ENCODE measurements at places on chromosomes 12 and 14.

- DNase-seq, result no peak
Measured at GRCh38 chr12:106090591-106091445, 47.9 kb downstream of the NUAK1 start.

DNA sequence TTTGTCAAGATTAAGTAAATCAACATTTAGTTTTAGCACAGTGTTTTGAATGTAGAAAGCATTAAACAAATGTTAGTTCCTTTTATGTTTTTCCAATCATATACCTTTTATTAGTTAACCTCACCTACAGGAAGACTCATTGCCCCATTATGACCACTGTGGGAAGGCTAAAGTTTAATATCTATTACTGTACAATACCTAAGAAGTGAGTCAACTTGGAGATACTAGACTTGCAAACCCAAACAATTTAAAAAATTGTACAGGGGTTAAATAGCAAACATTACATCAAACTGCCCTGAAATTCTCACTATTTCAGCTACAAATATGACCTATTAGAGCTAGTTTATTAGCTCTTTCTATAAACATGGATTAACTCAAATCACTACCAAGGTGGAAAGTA is 8.6 kb upstream of the G2E3 start:
- DNase-seq, result no peak

- DNase-seq, result no peak
Measured at GRCh38 chr12:102567031-102567985, 86.9 kb upstream of the IGF1 start.

GRCh38 chr12:110091136-110091711 is 32.9 kb upstream of the IFT81 start:
- no peak for DNase-seq

- no peak for DNase-seq
Measured at GRCh38 chr12:110677206-110677911, 11.6 kb downstream of the HVCN1 start.

DNA sequence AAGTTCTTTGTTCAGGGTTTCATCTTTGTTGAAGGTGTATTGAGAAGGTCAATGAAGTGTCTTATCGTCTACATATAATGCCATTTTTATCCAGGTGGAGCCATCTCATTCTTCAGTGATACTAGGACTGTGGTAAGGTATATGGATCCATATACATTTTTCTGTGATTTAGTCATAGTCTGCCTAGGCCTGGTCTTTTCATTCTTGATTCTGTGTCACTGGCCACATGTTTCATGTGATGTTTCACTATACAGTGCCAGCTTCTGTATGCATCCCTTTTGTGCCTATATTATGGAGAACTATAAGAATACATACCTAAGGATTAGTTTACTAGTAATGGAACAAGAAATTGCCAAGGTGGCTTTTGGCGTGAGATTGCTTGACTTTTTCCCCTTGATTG is 40.5 kb downstream of the VEZT start:
- DNase-seq, result no peak

DNA sequence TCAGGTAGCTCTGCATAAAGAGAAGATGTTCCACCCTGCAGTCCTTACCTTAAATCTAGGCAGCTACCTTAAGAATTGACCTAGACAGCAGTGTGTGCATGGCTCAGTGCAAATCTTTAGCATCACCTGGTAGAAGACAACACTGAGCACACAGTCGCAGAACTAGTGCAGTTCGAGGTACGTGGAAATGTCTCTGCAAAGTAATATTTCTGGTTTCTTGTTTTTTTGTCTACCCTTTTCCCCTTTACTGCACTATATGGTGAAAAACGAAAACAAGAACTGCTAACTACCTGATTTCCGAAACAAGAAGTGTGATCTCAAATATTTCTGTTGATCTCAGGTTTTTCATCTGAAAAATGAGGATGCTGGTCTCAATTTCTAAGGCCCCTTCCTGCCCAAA is 82.5 kb downstream of the ETV6 start:
- DNase-seq, result no peak

- no peak for DNase-seq
Measured at GRCh38 chr12:124261885-124262284, 33.0 kb upstream of the RFLNA start.

DNA sequence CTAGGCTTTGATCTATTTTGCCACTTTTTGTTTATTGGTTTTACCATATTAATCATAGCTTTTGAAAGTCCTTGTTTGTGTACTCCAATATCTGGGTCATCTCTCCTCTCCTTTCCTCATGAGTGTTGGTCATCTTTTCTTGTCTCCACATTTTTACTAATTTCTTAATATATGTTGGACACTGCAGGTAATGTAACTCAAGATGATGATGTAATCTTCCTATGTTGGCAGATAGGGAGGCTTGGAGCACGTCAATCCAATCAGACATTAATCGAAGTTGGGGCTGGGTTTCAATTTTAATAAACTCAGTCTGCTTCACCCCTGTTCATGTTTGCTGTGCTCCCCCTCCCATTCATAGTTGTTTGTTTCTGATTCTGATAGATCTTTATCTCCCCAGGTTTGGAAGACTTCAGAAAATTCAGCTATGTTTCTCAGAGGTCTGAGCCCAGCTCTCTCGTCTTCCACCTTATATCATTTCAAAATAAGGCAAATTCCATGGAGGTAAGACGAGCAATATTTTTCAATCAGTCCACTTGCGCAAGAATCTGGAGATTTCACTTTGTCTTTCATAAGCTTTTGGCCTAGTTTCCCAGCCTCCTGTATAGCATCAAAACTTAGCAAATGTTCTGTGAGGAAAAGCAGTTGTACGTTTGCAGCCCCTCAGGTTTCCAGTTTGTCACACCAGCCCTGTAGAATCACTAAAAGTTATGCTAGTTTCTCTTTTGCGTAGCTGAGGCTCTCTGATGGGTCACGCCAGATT is 504.1 kb downstream of the TMTC2 start:
- no peak for DNase-seq

- no peak for DNase-seq
Measured at GRCh38 chr12:38350342-38351174, 34.0 kb downstream of the ALG10B start.

DNA sequence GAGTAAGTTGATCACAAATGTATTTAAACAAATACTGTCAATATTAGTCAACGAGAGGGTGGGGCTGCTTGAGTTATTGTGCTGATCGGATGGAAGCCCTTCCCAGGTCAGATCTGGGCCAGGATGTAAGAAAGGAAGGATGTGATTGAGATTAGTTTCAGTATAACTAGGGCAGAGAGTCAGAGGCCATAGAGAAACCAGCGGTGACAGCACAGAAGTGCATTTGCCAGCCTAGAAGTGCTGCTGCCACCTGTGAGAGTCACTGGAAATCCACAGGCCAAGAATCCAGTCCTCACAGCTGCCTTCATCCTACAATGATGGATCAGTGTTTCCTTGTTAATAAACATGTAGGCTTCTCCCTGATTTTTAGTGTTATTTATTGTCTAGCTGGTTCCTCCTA is 9.8 kb upstream of the FERMT2 start:
- DNase-seq, result no peak

DNA sequence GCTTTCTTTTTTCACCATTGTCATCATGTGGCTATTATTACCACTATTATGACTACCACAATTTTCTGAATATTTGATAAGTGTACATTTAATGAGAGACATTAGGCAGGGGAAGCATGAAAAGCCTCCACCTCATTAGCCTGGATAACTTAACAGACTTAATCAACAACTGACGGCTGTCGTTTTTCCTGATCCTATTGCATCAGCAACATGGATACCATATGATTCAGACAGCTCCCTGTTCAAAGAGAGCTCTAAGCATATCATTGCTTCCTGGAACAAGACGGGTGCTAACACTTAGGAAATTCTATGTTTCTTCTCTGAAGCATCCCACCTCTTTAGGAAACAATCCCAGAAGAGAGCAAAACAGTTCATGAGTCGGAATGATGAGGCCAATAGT is 765.2 kb downstream of the NOVA1 start:
- no peak for DNase-seq

DNA sequence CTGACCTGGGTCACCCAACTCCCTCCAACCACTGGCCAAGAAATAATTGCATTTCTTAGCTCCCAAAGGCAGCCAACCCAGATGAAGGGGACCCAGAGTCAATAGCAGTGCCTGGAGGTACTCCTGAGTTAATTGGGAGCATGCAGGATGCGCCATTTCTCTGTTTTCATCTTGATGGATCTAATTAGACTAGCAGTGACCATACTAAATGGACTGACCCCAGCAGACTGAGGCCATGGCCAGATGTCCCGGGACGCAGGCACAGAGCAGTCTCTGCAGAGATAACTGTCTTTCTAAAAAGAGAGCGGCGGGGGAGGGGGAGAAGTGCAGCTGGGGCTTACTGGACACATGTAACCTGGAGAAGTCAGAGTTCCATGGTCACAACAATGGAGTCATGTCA is 53.2 kb upstream of the CMKLR1 start:
- no peak for DNase-seq

GRCh38 chr12:116048879-116049278 is 228.6 kb downstream of the MED13L start:
- DNase-seq, result no peak

- DNase-seq, result no peak
Measured at GRCh38 chr12:125110641-125111360, 45.6 kb downstream of the AACS start.

GRCh38 chr12:29224572-29224971 is 75.5 kb downstream of the FAR2 start:
- DNase-seq, result no peak

DNA sequence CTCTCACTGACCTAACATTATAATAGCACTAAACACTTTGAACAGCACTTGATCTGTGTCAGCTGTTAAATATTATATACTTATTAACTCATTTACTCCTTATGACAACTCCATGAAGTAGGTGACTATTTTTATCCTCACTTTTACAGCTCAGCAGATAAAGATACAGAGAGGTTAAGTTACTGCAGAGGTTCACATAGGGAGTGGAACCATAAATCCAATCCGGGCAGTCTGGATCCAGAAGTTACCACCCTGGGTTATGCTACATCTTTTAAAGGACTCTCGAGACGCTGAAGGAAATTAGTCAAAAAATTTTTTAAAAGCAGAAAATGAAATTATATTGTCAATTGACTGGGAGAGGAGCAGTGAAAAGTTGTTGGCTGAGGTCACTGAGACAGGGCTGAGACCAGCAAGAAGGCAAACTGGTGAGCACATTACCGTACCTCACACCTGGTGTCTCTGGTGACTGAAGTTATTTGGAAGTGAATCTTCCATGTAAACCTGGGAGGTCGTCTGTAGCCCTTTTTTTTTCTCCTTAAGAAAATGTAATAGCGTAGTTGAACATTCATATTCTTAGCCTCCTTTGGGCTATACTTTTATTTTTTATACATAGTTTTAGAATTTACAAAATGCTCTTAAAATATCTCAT is 1.2 kb upstream of the RIMKLB start:
- DNase-seq, result no peak

DNA sequence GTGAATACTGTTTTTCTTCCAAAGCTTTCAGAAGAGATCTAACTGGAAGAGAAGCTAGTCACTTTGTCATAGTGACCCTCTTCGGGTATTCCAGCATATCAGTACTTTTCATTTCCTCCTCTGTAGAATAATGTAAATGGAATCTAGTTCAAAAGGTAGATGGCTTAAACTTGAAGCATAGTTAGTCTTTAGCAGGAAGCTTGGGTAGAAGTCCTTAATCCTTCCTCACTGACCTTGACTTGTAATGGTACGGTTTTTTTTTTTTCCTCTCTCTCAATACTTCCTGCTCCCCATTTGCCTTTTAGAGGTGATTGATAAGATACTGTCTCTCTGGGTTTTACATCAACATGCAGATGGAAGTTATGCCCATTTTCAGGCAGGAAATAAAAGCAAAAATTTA is 1.7 kb downstream of the FBXO34 start:
- DNase-seq, result no peak

DNA sequence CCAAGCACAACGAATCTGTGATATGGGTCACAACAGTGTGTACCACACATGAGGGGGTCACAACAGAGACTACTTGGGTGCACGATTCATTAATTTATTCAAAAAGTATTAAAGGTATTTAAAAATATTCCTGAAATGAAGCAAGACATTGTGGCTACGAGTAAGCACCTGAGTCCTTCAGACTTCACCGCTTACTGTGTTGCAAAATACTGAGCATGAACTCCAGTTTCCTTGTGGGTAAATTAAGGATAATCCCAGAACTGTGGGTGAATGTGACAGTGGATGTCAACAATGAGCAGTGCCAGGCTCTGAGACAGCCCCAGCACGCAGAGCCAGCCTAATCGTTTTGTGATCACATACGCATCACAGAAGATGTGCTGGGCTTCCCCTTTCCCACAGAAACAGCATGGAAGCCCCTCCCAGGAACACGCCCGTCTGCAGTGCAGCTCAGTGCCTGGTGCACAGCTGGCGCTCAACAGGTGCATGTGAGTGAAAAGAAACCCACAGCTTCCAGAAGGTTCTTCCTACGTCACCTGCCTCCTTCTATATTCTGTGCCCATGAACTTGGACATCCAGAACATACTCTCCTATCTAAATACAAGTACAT is 29.1 kb downstream of the CDC42BPB start:
- DNase-seq, result no peak

DNA sequence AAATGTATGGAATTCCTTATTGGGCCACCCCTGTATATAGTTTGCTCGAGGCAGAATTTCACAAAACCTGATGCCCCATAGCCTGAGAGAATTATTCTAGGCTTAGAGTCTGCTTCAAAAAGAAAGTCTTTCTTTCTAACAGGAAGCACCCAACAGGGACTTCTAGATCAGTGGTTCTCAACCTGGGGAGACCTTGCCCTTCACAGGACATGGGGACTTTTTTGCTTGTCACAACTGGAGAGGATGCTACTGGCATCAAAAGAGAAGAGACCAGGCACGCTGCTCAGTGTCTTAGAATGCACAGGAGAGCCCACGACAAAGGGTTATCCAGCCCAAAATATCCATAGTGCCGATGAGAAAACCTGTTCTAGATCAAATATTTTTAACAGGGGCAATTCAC is 18.9 kb downstream of the WSB2 start:
- no peak for DNase-seq

- DNase-seq, result no peak
Measured at GRCh38 chr12:89494411-89495231, 30.0 kb downstream of the GALNT4 start.
